ENCODE measurements at places on chromosomes 12 and 14.
A peak's percentile ranks its signal among the peaks of the same experiment; 100 is the strongest.

- no peak for DNase-seq
Measured at GRCh38 chr14:33880330-33880729, 70.5 kb downstream of the EGLN3 start.

- DNase-seq, result no peak
Measured at GRCh38 chr12:120264086-120264903, 1.2 kb downstream of the PXN start.

DNA sequence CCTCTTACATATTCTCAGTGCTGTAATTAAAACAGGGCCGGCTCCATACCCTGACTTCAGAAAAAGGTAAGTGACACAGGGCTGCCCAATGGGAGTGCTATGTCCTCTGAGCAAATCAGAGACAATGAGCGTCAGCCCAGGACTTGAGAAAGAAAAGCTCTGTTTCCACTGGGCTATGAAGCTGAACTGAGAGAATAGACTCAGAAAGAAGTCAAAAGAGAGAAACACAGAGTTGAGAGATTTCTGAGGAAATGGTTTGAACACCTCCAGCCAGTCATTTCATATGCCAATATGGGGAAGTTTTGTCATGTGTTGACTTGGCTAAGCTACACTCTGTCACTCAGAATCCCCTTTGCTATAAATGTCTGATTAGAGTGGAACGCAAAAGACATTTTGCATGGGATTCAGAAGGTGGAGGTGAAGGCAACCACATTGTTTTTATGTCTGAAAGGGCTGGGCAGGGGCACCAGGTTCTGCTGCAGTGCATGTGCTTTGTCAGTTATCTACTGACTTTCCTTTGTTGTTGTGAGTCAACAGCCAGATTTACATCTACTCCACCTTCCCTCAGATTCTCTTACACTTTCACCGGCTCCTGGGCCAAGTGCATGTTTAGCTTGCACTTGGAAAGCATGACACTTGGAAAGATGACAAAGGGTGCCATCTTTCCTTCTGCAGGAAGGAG lies 313.3 kb downstream of the DUSP6 start:
- DNase-seq, result no peak

DNA sequence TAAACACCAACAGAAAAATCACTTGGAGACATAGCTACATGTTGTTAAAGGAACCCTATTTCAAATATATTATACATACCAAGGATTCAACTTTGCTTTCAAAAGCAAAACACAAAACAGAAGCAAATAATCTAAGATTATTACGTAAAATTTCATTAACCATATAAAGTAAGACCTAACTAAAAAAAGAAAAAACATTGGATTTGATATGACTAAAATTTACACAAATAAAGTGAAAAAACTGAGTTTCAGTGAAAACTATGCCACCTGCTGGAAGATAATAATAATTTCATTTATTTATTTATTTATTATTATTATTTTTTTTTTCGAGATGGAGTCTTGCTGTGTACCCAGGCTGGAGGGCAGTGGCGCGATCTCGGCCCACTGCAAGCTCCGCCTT lies 45.2 kb downstream of the WDHD1 start:
- DNase-seq, result no peak

- DNase-seq, result peak; percentile 96
Measured at GRCh38 chr14:54446161-54446693, 5.1 kb upstream of the CNIH1 start.

- DNase-seq, result no peak
Measured at GRCh38 chr12:81329085-81329484, 251.2 kb downstream of the ACSS3 start.

- DNase-seq, result no peak
Measured at GRCh38 chr12:11701433-11701832, 52.0 kb downstream of the ETV6 start.

GRCh38 chr14:30748343-30748742 lies 126.0 kb upstream of the COCH start:
- no peak for DNase-seq

- DNase-seq, result no peak
Measured at GRCh38 chr14:89415159-89415558, 1.9 kb downstream of the FOXN3 start.

- DNase-seq, result no peak
Measured at GRCh38 chr12:107399046-107399445, 286.6 kb upstream of the PWP1 start.

DNA sequence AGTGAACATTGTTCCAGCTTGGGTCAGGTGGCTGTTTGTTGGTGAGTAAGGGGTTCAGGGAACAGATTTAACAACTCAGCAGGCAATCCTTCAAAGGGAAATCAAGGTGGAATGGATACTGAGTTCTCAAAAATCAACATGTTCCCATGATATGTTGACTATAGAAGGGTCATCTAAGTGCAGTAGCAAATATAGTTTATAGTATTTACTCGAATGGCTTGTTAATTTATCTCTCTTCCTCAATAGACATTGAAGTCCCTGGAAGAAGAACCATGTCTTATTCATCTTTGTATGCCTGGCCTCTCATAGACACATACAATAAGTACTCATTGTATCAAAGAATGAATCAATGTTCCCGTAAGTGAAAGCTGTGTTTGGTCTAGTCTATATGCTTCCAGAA lies 24.5 kb upstream of the DUSP6 start:
- no peak for DNase-seq

- DNase-seq, result no peak
Measured at GRCh38 chr12:107778383-107779025, 4.0 kb downstream of the ASCL4 start.

GRCh38 chr12:46516933-46517578 lies 144.5 kb upstream of the SLC38A2 start:
- no peak for DNase-seq

- DNase-seq, result no peak
Measured at GRCh38 chr14:30362369-30363218, 196.4 kb upstream of the G2E3 start.

- DNase-seq, result no peak
Measured at GRCh38 chr14:77359626-77360025, 17.3 kb downstream of the TMED8 start.

DNA sequence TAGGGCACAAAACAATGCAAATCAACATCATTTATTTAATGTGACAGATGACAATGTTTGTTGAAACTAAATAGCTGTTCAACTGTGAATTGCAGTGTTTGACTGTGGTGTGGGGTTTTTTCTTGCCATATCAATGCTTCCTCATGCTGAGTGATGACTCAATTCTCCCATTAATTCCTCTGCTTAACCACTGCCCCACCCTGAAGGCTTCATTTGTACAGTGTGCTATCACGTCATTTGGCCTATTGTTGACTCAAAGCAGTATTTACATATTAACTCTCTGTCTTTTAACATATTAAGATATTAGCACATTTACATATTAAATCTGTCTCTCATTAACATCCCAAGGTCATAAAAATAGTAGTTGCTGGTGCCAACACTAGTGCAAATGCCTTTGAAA lies 164.8 kb upstream of the NRXN3 start:
- DNase-seq, result no peak

GRCh38 chr12:26271889-26272492 lies 76.6 kb downstream of the SSPN start:
- no peak for DNase-seq

DNA sequence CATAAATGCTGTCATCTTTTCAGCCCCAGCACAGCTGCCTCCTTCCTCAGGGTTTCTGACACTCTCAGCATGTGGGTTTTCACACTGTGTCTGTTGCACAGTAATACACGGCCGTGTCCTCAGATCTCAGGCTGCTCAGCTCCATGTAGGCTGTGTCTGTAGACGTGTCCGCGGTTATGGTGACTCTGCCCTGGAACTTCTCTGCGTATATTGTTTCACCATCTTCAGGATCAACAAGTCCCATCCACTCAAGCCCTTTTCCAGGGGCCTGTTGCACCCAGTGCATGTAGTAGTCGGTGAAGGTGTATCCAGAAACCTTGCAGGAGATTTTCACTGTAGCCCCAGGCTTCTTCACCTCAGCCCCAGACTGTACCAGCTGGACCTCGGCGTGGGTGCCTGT lies 1210.6 kb downstream of the TMEM121 start:
- DNase-seq, result no peak

DNA sequence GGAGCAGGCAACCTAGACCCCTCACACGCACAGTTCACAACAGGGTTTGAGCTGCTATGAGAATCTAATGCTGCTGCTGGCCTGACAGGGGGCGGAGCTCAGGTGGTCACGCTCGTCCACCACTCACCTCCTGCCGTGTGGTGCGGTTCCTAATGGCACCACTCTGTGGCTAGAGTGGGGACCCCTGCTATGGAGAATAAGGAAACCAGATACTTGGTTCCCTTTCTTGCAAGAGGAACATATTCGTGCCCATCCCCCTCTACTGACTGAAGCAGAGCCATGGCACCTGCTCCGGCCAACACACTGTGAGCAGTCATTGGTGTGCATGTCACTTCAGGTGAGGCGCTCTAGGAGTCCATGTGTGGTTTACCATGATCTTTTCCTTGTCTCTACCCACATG lies 30.4 kb upstream of the RIMBP2 start:
- no peak for DNase-seq

DNA sequence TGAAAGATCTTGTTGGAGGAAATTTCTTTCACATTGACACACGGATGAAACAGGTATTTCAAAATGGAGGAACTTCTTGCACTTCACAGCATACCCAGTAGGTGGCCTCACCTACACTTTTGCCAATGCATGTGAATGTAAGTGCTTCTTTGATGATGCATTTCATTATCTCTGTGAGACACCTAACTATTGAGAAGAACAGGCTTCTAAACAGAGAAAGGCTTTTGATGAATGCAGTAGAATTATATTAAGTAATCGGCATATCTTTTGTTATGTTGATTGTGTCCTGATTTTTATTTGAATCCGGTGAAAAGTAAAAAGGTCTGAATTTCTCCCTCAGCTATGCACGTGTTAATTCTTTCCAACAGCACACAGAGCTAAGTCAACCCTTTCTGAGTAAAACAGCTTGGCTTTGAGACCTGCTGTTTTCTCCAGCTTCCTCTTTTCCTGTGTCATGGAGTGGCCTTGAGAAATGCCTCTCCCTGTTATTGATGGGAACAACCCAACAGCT lies 399.0 kb downstream of the NAV3 start:
- no peak for DNase-seq

GRCh38 chr14:21070610-21071224 lies 613 bp downstream of the ARHGEF40 start:
- DNase-seq, result peak; percentile 58

DNA sequence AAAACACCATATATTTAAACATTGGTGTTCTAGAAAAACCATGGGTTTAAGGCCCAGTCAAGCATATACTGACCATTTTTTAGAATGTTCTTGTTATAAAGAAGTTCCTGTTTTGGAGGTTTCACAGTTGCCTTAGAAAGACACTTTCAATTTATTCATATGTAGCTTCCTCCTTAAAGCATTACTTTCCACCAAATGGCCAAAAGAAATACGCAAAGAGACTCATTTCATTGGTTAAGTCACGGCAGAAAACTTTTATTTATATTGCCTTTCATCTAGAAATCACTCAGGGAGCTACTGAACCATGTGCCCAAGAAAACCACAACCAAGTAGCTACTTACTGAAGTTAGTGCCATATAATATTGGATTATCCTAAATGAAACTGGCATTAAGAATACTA lies 40.0 kb downstream of the MYBPC1 start:
- DNase-seq, result no peak

DNA sequence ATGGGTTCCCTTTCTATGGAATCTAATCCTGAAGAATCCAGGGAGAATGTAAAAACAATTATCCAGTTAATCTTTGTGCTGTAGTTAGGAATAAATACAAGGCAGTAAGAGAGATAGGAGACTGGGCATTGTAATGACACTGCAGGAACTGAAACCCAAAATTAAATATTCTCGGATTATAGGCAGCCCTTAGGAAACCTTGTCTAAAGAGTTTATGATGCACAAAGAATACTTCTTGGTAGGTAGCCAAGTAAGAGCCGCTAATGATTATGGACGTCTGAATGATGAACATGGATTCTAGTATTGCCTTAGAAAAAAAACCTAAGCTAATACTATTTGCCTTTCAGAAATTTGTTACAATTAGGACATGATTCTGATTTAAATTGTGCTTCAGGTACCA lies 165.4 kb upstream of the LRIG3 start:
- no peak for DNase-seq

DNA sequence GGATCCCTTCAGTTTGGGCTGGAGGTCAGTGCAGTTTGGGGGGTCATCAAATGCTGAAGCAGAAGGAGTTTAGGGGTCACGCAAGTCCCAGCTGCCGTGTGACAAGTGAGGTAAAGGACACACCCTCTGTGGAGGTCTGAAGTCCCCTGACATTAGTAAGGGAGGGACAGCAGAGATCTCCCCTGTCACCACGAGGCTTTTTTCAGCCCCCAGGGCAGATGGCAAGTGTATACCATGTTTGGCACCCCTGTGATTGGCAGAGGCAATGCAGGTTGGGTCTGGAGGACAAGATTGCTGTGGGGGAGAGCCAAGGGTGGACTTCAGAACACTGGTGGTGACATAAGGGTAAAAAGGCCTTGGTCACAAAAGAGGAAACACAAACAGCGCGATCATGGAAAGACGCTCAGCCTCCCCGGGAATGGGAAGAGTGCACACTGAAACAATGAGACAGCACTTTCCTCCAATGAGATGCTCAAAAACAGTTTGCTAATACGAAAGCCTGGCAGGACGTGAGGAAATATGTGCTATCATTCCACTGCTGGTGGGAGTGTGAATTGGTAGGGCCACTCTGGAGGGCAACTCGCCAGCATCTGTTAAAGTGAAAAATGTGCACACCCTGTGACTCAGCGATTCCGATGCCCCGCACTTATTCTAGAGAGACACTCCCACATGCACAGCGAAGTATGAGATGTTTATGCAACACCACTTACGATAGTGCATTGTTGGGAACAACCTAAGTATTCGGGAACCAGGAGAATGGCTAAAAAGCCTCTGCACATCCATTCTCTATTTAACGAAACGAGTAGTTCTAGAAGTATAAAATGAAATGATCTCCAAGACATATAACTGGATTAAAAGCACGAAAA lies 14.4 kb upstream of the CD27 start:
- peak; percentile 16 for DNase-seq

GRCh38 chr12:94566345-94566744 lies 84.0 kb downstream of the TMCC3 start:
- DNase-seq, result peak; percentile 71

DNA sequence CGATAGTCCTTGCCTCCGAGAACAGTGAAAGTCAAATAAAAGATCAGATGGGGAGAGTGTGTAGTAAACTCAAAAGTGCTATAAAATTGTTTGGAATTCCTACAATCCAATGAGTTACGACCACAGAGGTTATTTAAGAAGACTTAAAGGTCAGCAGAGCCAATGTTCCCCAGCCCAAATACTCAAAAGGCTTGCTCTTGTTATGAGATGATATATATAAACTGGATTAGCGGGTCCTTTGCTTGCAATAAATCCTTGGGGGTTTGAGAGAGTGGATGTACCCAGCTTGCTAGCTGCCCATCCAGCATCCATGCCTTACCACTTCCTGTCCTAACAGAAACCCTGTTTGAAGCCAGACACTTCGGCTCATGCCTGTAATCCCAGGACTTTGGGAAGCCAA lies 29.0 kb upstream of the MED13L start:
- no peak for DNase-seq

GRCh38 chr12:23133471-23133870 lies 508.5 kb downstream of the ETNK1 start:
- DNase-seq, result no peak

DNA sequence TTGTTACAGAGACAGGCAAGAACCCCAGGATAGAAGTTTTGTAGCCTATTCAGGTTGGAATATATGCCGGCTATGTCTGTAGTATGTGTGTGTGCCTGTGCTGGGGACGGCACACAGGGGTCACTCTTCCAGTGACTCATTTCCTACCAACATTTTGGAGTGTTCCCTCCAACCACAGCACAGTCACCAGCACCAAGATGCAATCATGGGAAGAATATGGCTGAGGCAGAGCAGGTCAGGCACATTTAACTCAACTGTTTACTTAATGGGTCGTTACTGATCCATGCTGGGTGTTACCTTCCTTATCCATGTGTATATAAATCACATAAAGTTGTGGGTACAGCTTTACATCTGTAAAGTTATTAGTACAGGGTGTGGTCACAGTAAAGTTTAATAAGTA lies 178.3 kb downstream of the PRKD1 start:
- DNase-seq, result no peak

All from caudate nucleus (tissue), 63 donors.